Urothelium cell line (cell line): ENCODE measurements at places on chromosomes 7 and 10.

- DNase-seq = no peak
Measured at GRCh38 chr10:61939902-61940301, 38.4 kb downstream of the ARID5B start.

DNA sequence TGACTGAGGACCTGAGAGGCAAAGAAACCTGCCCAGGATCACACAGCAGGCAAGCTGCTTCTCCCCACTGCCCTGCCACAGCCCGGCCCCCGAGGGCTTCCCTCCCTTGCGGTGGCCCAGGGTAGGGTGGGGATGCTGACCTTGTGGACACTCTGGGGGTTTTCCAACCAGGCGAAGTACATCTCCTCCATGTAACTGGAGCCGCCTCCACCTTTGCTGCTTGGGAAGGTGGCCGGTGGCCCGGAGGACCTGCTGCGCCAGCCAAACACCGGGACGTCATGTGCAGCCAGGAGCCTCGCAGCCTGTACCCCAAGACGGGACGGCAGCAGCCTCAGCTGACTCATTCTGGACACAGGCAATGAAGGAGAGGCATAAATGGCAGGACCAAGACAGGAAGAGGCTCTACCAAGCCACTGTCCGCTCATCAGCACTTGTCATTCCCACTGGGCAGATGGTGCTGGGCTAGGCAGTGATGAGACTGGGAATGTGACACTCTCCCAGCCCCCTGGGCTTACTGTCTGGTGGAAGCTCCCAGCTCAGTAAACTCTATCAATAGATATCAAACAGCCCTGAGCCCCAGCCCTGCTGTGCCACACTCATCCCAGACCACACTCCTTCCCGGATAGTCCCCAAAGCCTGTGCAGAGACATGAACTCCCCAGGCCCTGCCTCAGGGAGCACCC lies 3.7 kb downstream of the OGDHL start:
- DNase-seq = no peak

DNA sequence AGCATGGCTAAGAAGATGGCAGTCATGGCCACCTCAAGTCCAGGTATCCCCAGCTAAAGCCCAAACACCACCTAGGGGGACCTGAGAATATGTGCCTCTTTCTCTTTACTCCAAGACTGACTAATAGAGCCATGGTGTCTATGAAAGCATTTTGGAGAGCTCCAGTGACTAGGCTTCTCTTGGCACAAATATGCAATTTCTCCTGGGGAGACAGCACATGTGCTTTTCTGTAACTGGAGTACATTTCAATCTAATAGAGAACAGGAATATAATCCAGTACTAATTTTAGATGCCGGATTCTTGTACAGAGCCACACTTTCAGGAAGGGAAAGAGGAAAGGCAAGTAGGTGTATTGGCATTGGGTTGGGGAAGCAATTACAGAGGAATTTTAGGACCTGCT lies 260.1 kb downstream of the BMPER start:
- no peak for DNase-seq

DNA sequence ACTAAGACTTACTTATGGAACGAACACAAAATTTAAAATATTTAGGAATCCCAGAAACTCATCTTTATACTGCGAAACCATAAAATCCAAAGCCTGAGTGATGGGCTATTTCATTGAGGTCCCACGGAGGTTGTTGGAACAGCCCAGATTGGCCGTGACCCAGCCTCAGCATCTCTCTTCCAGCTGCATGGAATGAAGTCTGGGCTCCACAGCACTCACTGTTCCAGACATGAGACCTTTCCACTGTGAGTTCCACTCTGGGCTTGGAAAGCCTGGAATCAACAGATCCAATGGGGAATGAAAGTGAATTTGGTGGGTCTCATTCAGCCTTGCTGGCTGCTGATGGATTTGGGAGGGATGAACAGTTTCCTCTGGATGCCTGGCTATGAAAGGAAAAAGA lies 184.9 kb downstream of the EMX2 start:
- DNase-seq = no peak
